ENCODE measurements at places on chromosomes 16 and 17.
A peak's percentile ranks its signal among the peaks of the same experiment; 100 is the strongest.

- DNase-seq: no peak
These were observed 33.5 kb downstream of the HS3ST3B1 start for GRCh38 chr17:14334276-14334840.

GRCh38 chr16:87392821-87393679, 914 bp downstream of the MAP1LC3B start:
- DNase-seq: no peak

DNA sequence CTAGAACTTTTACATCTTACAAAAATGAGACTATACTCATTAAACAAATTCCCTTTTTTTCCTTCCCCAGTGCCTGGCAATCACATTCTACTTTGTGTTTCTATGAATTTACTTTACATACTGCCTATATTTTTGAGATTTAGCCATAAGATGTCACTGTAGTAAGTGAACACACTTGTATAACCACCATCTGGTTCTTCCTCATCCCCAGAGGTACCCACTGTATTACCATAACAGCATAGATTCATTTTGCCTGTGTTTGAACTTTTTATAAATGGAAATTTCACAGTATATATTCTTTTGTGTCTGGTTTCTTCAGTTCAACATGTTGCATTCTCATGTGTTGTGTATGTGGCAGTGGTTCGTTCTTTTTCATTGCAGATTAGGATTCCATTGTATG, 15.8 kb downstream of the CYB5B start:
- no peak for DNase-seq

DNA sequence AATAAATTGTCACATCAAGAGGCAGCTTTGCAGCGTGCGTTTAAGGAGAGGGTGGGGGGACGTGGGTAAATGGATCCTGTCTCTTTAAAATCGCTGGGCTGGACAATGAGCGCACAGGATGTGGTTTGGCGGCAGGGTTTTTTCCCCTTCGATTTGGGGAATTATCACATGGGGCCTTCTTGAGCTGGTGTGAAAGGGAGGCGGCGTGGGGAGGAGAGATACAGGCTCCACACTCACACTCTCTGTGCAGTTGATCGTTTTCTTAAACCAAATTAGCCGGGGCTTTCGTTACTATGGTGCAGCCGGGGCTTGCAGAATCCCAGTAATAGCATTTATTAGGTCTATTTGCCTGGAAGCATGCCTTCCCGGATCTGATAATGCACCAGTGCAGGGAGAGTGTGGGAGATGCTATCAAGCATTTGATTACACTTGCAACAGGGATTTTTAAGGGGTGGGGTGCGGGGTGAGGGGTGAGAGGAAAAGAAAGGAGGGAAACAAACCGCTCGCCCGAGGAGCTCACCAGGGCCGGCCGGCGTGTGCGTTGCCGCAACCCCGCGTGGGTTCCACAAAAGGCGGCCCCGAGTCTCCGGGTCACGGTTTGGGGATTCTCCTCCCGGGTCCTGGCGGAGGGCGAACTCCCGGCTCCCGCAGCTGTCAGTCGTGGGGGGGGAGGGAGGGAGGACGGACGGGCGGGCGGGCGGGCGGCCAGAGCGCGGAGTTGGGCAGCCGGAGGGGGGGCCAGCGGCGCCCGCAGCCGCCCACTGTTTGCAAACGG, 58.8 kb upstream of the GSE1 start:
- no peak for DNase-seq

DNA sequence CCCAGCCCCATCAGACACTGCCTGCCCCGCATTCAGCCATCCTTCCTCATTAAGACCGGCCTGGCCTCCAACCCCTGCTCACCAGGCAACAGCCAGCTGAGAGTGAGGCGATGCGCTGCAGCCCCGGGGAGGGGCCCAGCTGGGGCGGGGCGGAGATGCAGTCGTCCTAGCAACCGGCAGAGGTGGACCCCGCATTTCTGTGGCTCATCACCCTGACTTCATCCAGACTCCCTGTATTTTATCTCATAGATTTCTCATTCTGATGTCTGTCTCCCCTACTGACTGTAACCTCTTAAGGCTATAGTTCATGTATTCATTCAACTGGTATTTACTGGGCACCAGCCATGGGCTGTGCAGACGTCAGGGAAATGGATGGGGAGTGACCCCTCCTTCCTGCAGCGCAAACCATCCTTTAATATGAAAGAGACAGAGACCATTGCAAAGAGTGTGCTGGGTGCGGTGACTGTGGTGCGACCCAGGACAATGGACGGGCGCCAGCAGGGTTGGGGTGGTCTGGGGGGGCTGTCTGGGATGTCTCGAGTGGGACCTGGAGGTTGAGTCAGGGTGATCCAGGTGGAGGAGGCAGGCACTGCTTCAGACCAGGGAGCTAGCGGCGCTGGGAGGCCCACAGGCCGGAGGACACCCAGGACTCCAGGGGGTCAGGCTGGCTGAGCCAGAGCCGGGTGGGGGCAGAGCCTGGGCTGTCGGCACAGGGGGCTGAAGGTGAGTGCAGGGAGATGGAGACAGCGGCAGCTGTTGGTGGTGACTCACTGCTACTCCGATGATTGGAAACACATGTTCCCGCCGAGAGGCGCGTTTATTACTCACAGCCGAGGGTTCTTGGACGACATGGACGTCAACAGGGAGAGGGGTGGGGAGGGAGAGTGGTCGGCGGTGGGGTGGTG, 10.5 kb upstream of the TIMP2 start:
- peak; percentile 81 for DNase-seq

DNA sequence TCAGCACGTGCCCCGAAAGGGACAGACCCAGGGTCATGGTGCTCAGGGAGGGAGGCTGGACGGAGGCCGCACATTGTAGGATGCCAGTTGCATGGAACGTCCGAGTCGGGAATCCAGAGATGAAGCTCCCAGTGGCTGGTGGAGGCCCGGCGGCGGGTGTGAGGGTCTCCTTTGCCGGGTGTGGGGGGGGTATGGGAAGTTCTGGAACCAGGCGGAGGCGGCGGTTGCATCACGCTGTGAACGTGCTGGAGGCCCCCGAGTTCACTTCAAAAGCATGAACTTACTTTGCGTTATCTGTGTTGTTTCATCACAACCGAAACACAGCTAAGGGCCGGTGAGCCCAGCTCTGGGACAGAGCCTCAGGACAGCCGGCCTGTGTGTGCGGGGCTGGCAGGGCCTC, 73.4 kb upstream of the GNG13 start:
- no peak for DNase-seq

GRCh38 chr16:35735403-35736251, 2276.2 kb downstream of the TP53TG3F start:
- DNase-seq: no peak

DNA sequence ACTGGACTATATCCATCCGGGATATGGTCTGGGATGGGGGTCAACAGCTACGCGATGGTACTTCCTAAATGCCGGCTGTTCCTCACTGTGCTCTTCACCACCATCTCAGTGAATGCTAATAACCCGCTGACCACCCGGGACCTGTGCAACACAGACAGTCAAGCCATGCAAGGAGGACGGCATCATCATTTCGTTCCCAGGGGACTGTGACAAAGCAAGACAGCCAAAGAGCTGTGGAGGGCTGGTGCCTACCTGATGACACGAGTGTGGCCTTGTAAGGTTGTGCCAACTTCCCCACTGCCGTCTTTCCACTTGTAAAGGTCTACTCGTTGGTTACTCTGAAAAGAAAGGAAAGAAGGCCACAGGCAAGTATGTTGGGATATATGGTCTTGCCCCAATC, 33.7 kb downstream of the WDR59 start:
- no peak for DNase-seq

DNA sequence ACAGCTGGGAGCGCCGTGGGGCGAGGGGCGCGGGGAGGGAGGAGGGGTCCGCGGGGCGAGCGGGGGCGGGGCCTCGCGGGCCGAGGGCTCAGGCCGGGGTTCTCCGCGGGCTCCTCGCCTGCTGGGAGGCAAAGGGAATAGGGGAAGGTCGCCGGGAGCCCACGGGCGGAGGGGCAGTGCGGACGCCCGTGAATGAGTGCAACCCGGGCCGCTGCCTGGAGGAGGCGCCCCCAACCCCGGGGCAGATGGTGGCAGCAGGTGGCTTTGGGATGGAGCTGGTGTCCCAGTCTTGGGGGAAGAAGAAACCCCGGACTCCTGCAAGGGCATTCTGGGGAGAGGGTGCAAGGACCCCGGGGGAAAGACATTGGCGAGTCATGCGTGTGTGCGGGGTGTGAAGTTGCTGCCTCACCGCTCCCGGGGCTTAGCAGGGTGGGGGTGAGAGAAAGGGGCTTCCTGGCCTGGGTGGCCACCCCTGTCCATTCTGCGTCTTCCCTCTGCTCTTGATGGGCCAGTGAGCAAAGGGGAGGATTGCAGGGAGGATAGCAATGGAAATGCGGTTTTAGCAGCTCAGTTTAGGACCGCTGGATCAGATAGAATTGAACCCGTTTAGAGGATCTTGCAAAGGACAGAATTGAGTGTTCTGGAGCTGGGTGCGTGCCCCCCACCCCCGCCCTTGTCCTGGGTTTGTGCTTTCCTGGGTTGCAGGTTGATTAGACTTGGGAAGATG, 526 bp downstream of the KIAA0513 start:
- no peak for DNase-seq

DNA sequence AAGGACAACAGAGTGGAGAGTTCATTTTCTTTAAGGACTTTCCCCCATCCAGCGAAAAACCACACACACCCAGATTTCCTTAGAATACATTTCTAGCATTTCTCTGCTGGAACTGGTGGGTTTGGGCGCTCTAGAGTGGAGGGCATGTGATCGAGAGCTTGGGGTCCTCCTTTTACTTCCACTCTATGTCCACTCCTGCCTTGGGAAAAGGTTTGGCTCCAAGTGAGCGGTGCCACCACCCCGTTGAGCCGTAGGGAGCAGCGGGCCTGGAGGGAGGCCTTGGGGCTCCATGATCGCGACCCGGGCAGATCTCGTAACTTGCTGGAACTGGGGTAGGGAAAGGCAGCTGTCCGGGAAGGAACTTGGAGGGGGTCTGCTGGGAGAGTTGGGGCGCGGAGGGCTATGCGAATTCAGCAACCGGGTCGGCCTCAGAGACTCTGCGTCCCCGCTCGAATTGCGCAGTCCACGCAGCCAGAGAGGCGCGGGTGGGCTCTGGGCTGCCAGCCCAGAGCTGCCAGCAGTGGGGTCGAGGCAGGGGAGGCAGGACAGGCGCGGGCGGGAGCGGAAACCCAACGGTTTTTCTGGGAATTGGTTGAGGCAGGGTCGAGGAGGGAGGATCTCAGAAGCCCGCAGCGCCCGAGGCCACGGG, 2.3 kb downstream of the DLX4 start:
- DNase-seq: no peak

- no peak for DNase-seq
These were observed 45.1 kb downstream of the CMTM4 start for GRCh38 chr16:66651474-66651765.

DNA sequence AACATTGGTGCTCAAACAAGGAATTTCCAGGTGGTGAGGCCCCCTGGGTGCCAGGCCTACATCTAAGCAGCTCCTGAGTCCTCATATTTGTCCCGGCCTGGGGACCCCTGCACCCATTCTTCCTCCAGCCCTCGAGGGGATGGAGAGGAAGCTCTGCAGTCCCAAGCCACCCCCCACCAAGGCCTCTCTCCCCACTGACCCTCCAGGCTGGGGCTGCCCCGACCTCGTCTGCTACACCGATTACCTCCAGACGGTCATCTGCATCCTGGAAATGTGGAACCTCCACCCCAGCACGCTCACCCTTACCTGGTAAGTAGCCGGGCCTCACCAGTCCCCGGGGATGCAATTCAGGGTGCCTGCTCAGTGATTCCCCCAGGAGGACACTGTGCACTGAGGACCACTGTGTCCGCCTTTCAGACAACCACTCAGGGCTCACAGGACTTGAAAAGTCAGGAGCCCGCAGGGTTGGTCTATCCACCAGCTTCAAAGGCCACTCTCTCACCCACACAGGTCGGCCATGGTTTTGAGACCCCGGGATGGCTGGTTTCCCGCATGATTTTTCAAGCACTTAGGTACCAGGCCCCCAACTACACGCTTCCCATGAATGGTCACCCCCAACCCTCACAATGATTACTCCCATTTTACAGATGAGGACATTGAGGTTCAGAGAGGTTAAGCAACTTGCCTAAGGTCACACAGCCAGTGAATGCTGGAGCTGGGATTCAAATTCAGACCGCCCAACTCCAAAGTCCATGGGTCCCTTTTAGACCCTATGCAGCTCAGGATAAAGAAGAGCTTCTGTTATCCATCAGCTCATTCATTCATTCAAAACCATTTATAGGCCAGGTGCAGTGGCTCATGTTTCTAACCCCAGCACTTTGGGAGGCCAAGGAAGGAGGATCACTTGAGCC, 32.4 kb downstream of the IL21R start:
- no peak for DNase-seq

- DNase-seq: no peak
These were observed 6.4 kb upstream of the ARL4D start for GRCh38 chr17:43392397-43392796.

- peak; percentile 57 for DNase-seq
These were observed 16.2 kb downstream of the RPH3AL start for GRCh38 chr17:336110-337021.
